ENCODE measurements at places on chromosomes 11 and 22.

DNA sequence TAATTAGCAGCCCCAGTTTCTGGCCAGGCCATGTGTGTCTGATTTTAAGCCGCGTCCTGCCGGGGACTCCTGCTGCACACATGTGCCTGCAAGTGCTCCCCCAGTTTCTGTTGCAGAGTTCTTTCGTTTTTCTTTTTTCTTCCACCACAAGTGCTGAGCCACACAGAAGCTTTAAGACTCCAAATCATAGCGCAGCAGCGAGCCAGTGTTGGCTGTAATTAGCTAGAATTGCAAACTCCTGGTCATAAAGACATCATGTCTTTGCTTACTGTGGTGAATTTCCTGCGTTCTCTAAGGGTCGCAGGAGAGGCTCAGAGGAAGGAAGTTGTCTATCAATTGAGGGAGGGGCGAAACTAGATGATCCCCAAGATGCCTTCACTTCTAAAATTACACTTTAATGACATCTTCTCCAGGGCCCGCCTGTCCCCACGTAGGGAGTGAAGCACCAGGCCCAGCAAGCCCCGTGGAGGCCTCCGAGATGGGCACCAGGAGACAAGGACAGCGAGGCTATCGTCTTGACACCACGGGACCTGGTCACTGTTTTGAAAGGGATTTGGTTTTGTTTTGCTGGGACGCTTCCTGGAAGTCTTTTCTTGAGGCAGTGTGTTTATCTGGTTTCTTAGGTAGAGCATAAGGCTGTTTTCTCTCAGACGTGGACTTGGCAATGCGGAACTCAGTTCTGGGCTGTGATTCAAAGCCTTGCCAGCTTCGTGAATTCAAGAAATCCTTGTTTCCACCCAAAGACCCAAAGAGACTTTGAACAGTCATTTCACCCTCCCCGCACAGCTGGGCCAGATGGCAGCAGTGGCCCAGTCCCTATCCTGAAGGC, 71.8 kb downstream of the UBASH3B start:
- DNase-seq: peak; percentile 65

- DNase-seq: peak; percentile 7
Measured at GRCh38 chr11:120517801-120518291, 6.3 kb downstream of the GRIK4 start.

GRCh38 chr11:24900514-24900913, 403.7 kb downstream of the LUZP2 start:
- DNase-seq: no peak

- DNase-seq: no peak
Measured at GRCh38 chr11:123525097-123525496, 95.0 kb downstream of the GRAMD1B start.
